ENCODE measurements at places on chromosomes 5 and 9.
A peak's percentile ranks its signal among the peaks of the same experiment; 100 is the strongest.

DNA sequence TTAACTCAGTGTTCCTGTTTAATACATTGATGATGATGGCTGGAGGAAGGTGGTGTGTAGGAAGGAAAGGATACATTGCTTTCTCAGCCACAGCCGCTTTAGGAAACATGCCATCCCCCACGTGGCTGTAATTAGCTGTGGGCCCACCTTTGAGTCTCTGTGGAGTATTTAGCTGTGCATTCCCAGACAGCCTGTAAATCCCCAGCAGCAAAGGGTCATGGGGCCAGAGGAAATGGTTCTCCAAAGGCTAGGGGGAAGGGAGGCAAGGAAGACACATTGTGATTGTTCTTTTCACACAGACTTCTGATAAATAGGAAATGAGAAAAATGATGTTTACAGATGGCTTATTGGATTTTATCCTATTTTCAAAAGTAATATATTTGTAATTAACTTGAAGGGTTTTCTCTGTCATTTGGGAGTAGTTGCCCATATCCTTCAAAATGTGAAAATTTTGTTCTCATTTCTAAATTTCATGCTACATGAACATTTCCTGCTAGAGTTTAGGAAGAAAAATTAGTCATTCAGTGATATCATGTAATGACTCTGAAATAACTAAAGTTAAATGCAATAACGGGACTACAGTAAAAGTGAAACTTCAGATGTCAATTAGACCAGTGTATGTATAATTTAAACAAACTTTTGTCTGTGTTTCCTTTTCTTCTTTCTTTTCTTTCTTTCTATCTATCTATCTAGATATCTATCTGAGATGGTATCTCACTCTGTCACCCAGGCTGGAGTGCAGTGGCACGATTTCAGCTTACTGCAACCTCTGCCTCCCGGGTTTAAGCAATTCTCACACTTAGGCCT is 24.3 kb upstream of the F2R start:
- DNase-seq = no peak

- no peak for DNase-seq
These were observed 187.9 kb upstream of the ELL2 start for GRCh38 chr5:96149546-96149945.

DNA sequence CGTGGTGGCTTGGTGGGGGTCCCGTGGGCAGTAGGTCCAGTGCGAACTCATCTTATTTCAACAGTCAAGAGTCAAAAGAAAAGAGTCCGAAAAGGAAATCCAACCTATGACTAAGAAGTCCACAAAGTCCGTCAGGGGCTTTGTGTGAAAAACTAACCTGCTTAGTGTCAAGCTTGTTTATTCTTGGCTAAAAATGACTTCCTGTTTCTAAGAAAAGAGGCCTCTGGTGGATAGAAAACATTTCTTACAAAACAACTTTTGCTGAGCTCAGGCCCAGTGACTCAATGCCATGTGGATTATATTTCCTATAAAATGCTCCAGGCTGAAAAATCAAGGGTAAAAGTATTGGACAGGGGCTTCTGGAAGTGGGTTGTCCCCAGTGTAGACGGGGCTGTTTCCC is 105.9 kb downstream of the GADD45G start:
- no peak for DNase-seq

DNA sequence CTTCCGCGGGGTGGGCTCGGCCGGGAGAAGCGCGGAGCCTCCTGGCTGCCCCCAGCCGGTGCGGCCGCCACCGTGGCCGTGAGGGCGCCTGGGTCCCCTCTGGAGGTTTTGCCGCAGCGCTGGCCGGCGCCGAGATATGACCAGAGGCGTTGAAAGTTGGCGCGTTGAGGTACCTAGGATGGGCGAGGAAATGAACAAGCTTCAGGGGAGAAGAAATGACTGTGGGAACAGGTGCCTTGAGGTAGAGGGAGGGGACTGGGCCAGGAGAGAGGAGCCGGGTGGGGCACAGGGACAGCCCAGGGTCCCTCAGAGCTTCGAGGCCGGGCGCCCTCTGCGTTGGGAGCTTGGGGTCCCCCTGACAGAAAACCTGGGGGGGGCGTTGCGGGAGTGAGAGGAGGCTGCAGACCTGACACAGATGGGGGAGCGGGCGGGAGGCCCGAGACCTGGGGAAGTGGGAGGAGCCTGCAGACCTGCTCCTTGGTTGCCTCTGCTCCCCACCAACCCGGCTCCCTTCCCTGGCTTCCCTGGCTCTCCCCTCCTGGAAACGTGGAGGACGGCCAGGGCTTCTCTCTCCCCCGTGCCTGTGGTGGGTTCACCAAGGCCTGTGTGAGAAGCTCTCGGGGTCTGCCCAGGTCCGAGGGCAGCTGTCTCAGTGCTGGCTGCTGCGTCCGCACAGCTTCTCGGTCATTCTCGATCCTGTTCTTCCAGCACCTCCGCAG is 14.2 kb downstream of the RABL6 start:
- DNase-seq = no peak

GRCh38 chr5:17697671-17698070 is 63.4 kb downstream of the TAF11L14 start:
- no peak for DNase-seq

GRCh38 chr5:113115061-113115460 is 138.5 kb downstream of the DCP2 start:
- DNase-seq = no peak

DNA sequence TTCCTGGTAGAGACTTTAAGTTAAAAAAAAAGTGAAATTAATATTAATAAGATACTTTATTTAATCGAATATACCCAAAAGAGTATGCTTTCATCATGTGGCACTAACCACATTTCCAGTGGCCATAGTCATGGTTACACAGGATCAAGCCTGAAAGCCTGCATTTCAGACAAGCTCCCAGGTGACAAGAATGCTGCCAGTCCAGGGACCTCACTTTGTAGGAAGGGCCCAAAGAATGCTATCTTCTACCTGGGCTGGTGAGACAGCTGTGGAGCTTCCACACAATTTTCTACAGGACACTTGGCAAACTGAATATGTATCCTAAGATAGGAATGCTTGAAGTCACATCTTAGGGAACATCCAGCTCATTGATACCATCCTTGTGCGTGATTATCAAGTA is 203.8 kb downstream of the AUH start:
- no peak for DNase-seq

- DNase-seq = no peak
These were observed 40.3 kb downstream of the PRKACG start for GRCh38 chr9:68973619-68974018.

- no peak for DNase-seq
These were observed 147.8 kb downstream of the AOPEP start for GRCh38 chr9:94874316-94874715.

- DNase-seq = no peak
These were observed 402.9 kb downstream of the ZSWIM6 start for GRCh38 chr5:61734966-61735365.

DNA sequence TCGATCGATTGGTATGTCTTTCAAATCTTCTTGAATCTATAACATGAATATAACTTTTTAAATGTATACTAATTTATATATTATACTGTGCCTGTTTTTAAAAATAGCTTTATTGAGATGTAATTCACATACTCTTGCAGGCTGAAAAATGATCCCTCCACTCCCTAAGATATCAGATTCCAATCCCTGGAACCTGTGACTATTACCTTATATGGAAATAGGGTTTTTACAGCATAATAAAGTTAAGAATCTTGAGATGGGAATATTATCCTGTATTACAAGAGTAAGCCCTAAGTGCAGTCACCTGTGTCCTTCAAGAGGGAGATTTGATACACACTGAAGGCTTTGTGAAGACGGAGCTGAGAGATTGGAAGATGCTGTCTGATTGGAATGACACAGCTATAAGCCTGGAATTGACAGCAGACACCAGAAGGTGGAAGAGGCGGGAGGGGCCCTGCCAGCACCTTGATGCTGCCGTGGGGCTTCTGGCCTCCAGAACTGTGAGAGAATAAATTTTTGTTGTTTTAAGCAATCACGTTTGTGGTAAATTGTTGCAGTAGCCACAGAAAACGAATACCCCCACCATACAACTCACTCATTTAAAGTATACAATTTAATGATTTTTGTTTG is 161.3 kb downstream of the RMI1 start:
- DNase-seq = no peak

DNA sequence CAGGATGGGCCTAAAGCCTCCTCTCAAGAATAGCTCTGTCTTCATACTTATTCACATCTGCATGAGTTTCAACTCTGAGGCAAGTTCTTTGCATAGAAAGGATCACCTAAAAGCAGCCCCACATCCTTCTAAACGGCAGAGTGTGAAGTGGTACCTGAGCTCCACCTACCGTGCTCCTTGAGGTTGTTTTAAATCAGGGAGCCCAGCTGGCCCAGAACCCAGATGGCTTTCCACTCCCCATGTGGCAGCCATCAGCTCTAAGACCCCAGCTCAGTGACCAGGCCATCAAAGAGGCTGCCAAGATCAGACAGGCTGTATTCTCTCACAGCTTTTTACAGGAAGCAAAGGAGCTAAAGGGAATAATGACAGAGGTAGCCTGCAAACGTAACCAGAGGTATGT is 299.3 kb downstream of the RASEF start:
- no peak for DNase-seq

GRCh38 chr5:75663579-75664284 is 52.5 kb downstream of the ANKDD1B start:
- no peak for DNase-seq

DNA sequence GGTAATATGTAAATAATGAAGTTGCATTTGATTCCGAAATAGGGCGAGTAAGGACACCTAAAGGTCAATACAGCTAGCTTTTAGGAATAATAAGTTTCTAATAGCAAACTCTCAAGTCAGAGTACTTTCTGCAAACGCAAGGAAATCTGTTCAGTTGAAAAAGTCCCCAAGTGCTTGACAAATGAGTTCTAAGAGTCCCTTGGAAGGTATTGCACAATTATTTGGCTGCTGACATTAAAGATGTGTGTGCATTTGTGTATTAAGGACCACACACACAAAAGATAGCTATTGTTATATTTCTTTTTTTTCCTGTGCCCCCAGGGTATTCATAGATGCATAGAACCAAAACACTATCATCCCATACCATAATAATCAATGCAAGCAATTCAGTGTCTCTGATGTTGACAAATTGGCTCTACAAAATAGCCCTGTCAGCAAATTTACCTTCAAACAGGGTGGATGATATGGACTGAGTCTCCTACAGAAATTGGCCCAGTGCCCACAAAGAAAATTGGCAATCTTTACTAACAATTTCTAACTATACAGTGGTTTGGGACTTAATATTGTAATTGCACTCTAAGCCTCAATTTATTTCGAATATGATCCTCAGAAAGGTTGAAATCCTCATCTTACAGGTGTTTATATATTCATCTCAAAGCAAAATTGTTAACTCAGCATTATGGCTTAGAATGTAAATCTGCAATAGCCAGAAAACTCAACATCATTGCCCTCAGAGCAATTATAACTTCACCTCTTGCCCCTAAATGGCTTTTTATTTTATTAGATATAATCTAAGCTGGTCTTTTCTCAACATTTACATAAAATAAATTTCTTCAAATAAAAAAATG is 827.2 kb downstream of the MAT2B start:
- no peak for DNase-seq

DNA sequence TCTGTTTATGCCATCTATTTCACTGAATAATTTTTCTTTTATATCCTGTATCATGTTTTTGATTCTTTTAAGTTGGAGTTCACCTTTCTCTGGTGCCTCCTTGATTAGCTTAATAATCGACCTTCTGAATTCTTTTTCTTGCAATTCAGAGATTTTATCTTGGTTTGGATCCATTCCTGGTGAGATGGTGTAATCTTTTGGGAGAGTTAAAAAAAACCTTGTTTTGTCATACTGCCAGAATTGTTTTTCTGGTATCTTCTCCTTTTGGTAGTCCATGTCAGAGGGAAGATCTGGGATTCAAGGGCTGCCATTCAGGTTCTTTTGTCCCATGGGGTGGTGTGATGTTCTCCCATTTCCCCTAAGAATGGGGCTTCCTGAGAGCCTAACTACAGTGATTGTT is 800.8 kb upstream of the TYRP1 start:
- DNase-seq = no peak

DNA sequence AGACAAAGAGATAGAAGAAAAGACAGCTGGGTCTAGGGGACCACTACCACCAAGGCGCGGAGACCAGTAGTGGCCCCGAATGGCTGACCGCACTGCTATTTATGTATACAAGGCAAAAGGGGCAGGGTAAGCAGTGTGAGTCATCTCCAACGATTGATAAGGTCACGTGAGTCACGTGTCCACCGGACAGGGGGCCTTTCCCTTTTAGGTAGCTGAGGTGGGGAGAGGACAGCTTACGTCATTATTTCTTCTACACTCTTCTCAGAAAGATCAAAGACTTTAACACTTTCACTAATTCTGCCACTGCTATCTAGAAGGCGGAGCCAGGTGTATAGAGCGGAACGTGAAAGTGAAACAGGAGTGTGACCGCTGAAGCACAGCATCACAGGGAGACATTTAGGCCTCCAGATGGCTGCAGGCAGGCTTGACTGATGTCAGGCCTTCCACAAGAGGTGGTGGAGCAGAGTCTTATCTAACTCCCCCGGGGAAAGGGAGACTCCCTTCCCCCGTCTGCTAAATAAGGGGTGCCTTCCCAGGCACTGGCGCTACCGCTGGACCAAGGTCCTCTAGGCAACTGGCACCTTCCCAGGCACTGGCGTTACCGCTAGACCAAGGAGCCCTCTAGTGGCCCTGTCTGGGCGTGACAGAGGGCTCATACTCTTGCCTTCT is 6.1 kb upstream of the PRR16 start:
- DNase-seq = peak; percentile 83

DNA sequence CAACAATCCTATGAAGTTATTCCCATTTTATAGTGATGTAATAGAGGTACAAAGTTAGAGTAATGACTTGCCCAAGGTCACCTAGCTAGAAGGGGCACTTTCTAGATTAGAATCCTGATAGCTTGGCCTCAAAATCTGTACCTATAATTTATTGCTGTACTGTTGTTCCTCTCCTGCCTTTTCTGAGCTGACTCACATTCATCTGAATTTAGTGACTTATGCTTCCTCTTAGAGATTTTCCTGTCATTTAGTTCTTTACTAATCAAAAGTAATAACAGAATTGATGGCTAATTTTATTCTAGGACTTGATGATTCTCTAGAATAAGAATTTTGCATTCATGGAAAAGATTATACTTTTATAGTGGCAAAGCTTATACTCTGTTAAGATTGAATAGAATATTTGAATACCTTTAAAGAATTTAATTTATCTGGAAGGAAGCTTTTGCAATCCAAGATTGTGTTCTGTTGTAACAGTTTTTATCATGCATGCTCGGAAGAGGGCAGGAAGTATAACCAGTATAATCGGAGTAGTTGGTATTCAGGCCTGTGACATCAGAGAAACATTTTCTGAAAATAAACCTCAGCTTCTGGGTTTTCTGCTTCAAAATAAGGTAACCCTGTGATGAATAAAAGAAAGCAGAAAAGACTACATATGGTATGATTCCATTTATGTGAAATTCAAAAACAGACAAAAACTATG is 21.3 kb downstream of the CYSTM1 start:
- no peak for DNase-seq

GRCh38 chr5:145509336-145510136 is 325.6 kb downstream of the PRELID2 start:
- no peak for DNase-seq
